ENCODE measurements at places on chromosomes 11 and 22.

DNA sequence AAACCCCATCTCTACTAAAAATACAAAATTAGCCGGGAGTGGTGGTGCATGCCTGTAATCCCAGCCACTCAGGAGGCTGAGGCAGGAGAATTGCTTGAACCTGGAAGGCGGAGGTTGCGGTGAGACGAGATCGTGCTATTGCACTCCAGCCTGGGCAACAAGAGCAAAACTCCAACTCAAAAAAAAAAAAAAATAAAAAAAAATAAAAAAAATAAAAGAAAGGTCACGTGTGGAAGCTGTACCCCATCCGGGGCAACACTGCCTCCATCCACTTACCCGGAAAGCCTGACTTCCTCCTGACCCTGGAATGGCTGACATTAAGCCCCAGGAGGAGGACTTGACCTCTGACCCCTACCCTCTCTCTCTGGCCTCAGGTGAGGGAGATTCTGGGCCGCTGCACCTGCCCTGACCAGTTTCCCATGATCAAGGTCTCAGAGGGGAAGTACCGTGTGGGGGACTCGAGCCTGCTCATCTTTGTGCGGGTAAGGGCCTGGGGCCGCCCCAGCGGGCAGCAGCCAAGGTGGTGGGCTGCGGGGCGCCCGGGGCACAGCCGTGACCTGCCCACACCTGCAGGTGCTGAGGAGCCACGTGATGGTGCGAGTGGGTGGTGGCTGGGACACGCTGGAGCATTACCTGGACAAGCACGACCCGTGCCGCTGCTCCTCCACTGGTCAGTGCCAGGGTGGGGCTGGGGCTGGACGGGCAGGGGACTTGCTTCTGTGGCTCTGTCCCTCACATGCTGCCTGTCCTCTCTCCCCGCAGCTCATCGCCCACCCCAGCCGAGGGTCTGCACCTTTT is 3.8 kb downstream of the GAS2L1 start:
- no peak for DNase-seq

DNA sequence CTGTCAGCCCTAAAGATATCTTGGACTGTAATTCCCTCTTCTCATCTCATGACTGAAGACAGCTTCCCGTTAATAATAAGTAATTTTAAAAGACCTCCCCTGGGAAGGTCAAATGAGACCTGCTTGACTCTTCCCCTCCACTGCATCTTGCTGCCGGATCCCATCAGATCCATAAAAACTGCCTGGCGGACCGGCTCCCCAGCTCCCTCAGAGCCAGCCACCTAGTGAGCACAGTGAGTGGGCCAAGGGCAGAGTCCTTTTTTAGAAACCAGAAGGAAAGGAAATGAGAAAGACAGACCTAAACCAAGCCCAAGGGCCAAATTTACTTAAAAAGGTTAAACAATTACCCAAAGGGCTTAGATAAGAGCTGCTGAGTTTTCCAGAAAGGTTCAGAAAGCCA is 595.3 kb downstream of the OPCML start:
- DNase-seq: no peak

DNA sequence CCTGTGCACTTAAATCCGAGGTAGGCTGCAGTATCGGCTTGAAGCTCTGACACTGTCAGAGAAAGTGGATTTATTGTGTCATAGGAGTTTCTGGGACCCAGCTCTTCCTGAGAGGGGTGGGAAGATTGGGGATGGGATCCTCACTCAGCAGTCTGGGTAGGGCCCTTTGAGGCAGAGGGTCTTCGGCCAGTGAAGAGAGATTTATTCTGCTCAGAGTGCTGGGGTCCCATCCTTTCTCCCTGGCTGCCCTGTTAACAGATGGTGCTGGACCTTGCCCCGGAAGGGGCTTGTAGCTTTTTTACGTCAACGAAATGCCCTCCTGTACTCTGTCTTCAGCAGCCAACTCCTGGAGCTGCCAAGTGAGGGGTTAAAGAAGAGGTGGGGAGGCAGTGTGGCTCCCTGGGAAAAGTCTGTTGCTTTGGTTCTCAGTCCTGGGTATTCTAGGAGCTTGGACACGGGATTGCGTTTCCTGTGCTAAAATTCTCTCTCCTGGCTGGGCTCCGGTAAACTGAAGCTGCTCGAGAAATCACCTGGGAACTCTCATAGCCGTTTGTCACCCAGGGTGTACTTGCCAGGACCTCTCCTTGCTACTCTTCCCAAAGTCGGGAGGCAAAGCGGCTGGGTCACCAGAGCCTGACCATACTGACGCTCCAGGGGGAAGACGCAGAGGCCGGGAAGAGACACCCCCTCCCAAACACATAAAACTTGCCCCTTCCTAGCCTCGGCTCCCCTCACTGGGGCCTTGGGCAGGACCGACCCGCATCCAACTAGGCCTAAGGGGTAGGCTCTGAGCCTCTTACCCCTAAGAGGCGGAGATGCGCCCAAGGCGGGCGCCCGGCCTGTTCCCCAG is 806 bp upstream of the SMDT1 start:
- no peak for DNase-seq

DNA sequence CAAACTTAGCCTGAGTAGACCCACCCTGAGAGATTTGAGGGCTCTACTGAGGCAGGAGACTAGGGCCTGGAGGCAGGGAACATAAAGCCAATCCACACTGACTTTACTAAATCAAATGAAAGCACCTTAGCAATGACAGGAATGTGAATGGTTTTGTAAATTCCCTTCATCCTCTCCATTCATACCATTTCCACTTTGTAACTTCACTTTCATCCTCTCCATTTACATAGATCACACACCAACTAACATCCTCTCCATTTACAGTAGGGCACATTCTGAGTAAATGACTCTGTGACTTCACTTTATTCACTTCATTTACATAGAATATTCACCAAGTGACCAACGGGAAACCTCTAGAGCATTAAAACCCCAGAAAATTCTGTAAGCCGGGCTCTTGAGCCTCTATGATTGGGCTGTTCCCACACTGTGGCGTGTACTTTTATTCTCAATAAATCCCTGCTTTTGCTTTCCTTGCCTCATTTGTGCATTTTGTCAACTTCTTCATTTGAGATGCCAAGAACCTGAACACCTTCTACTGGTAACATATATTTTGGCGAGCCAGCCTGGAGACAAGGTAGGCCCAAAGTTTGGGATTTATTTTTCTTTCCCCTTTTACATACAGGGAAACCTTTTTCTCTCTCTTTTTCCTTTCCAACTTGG is 82.9 kb downstream of the PIWIL4 start:
- DNase-seq: no peak

DNA sequence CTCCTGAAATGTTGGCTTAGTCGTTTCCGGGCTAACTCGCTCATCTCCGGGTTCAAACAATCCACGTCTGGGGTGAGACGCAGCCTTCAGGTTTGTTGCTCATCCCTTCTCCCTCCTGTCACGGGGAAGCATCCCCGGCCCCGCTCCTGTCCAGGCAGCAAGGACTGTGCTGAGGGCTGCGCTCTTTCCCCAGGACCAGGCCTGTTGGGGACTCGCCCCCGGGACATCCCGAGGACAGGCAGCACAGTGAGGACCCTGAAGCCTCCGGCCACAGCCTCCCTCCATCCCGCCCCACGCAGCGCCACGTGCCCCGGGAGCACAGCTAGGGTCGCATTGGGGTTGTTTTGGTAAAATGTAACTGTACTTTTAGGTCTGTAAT is 252.0 kb downstream of the BRD1 start:
- no peak for DNase-seq

GRCh38 chr11:115700981-115701875 is 197.0 kb upstream of the CADM1 start:
- DNase-seq: no peak

GRCh38 chr11:121652971-121653370 is 200.2 kb upstream of the SORL1-AS1 start:
- DNase-seq: no peak

DNA sequence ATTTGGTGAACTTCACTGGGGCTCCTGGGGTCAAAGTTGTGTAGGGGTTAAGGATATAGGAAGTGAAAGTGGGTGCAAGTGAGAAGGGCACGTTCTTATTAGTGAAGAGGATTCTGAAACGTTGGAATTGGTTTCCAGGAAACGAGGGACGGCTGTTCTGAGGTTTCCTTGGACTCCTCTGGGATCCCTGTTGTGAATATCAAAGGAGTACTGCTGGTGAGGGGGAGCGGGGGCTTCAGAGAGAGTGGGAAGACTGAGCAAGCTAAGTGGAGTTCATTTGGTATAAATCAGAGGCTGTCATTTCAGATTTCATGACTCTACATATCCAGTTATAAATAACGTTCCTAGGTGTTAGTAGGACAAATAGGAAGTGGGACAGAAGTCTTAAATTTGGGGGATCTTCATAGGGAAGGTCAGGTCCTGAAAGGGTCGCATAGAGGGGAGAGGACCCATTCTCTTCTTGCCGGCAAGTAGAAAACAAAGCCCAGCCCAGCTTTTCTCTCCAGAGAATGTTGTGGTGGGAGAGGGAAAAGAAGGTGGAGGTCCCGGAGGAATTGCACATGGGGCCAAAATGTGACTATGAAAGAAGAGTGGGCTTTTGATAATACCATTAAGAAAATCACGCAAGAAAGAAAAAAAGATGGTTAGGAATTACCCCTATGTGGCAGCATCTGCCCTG is 1.1 kb upstream of the NELL1 start:
- no peak for DNase-seq

GRCh38 chr11:32072872-32073643 is 17.8 kb upstream of the RCN1 start:
- no peak for DNase-seq

DNA sequence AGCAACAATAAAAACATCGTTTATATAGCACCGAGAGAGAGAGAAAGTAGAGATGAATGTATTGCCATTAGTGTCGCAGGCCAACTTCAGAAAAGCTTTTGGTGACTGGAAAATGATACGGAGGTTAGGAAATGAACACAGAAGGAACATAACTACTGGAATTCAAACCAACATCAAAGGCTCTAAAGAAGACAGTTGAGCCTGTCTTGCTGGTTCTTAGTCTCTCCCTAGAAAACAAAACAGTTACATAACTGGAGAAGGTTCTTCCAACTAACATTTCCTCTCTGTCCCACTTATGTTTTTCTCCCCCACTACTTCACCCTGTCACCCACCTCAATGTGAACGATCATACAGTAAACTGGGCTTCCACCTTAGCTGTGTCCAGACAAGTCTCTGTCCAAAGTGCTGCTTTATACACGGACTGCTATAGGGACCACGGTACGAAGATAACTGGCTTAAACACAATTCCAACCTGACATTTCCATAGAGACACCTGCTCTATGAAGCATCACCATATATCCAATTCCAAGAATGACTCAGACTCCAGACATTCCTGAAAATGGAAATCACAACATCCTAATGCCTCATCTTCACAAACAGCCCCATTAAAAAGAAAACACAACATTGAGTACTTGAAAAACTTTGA is 85.2 kb upstream of the ARHGAP32 start:
- DNase-seq: peak; percentile 40

GRCh38 chr11:12600829-12601228 is 73.4 kb upstream of the TEAD1 start:
- no peak for DNase-seq

Measured in NCI-H510A (cell line).